ENCODE measurements at places on chromosomes 1 and 21.

- DNase-seq: peak; percentile 4
Observed at GRCh38 chr1:119008483-119009311, 20.6 kb upstream of the TBX15 start.

DNA sequence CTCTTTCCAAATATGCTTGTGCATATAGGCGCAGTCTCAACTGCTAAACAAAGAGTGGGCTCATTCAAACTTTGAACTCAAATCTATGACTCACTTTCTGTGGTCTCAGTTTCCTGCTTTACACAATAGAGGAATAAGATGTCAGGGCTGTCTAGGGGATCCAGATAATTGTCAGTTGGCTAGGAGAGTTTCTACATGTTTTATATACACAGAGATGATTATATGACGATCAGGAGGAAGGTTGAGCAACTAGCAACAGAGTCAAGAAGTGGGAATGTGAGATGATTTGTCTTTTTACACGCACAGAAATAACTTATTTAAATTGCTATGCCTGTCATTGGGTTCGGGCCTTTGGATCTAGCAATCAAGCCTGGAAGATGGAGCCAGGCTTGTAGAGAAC lies 299.4 kb upstream of the LYPLAL1 start:
- no peak for DNase-seq

DNA sequence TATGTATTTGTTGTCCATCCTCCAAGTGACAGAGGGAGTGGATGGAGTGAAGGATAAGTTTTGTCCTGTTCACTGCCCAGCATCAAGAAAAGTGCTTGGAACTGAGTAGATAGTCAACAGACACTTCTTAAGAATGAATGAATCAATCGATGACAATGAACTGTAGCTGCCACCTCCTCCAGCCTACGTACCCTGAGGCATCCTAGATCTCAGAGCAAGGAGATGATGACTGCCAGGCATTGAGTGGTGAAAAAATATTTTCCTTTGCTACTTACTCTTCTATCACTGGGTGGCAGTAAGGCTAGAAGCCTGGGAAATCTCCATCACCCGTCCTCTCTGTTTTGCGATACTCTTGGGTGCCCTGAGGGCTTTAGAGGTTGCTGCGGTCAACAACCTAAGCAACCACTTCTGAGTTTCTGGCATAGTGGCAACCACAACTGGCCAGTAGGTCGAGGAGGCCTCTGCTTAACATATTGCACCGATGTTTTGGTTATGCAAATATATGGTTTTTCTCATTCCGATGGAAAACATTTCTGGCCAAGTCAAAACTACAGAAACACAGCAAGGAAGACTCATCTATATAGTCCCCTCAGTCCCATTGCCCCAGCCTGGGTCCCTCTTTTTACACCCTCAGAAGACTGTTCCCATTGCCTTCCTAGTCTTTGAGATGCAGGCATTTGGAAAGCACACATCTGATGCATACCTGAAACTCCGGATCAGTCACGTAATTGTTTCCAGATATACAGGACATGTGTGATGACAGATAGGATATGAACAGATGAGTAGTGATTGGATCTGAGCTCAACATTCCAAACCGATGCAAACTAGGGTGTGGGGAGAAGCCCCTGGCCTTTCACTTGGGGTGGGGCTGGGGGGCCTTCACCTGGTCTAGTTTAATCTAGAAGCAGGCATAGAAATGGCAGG lies 136.8 kb downstream of the RUNX1 start:
- no peak for DNase-seq

DNA sequence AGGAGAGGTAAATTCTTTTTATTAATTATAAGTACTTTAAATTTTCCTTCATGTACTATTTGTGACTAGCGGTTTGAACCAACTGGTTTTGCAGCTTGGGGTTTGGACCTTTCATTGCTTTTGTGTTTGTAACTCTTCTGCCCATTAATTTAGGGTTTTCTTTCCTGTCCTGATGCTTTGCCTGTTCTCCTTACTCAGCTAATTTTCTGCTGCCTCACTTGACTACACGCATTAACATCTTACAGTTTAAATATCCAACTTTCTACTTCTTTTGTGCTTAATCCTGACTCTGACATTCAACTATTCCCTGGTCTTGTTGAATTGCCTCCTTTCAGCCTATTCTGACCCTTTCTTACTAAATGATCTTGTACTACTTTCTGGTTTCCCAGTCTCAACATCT lies 135.6 kb downstream of the PTPRC start:
- no peak for DNase-seq

DNA sequence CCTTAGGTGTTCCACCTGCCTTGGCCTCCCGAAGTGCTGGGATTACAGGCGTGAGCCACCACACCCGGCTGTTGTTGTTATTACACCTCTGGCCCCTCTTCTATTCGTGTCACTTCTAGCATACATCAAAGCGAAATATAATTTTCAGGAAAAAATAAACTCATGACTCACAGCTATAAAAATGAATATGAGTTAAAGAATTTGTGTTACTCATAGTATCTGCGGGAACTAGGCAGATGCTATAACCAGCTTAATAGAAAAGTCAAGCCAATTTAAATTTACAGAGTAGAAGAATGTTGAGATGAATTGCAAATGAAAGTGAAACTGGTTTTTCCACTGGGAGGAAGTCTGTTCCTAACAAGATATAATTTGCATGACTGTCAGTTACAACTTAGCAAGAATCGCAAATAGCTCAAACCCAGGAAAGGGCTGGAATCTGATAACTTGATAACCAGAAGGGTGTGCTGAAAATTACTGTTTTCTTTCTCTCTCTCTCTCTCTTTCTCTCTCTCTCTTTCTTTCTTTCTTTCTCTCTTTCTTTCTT lies 11.2 kb downstream of the OR2W3 start:
- DNase-seq: peak; percentile 26

GRCh38 chr1:68442006-68442405 lies 7.7 kb downstream of the RPE65 start:
- no peak for DNase-seq

GRCh38 chr1:187032982-187033692 lies 204.4 kb downstream of the PLA2G4A start:
- DNase-seq: no peak

GRCh38 chr1:226550672-226551041 lies 2.1 kb downstream of the STUM start:
- no peak for DNase-seq

DNA sequence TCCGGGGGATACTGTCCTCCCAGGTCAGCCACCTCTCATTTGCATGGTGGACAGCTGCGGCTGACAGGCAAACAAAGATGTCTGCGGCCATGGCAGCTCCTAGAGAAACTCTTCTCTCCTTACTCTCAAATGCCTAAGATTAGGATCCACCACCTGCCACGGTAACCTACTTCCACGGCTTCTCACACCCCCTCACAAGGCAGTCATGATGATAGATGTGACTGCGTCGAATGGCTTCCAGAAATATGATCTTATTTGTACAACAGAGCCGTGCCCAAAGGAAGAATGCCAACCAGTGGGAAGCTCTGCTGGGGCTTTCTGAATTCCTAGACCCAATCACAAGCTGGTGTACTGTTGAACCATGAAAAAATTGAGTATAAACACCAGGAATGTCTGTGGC lies 73.4 kb downstream of the BACE2 start:
- no peak for DNase-seq

DNA sequence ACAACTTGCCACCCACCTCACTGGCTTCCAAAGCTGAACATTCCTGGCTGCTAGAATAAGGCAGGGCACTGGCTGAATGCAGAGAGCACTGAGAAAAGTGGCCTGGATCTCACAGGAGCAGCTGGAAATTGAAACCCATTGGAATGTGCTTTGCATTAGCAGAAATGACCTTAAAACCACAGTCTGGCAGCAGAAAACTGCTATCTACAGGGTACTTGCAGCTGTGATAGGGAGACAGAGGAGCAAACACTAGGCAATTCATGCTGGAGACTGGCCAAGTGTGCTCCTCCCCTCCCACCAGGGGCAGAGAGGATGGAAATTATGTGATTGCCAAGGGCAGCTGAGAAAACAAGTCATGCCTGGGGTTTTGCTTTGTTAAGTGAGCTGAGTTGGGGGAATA lies 47.2 kb downstream of the HSD3B1 start:
- DNase-seq: no peak

- no peak for DNase-seq
Observed at GRCh38 chr1:59543211-59543668, 246.3 kb downstream of the FGGY start.

GRCh38 chr1:39065542-39065941 lies 39.4 kb downstream of the NDUFS5 start:
- no peak for DNase-seq

DNA sequence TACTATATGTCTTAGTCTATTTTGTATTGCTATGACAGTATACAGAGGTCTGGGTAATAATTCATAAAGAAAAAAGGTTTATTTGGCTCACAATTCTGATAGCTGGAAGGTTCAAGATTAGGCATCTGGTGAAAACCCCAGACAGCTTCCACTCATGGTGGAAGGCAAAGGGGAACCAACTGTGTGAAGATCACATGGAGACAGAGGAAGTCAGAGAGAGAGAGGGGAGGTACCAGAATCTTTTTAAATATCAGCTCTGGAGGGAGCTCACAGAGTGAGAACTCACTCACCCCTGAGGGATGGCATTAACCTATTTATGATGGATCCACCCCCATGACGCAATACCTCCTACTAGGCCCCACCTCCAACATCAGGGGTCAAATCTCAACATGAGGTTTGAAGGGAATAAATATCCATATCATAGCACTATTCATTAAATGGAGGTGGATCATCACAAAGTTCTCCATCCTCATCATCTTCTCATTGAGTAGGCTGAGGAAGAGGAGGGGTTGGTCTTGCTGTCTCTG lies 290.5 kb downstream of the DSCAM start:
- DNase-seq: no peak

GRCh38 chr1:66140072-66140471 lies 347.4 kb downstream of the PDE4B start:
- DNase-seq: no peak

GRCh38 chr1:17606826-17607440 lies 67.4 kb downstream of the ARHGEF10L start:
- peak; percentile 24 for DNase-seq

GRCh38 chr1:200181861-200182260 lies 154.4 kb downstream of the NR5A2 start:
- no peak for DNase-seq
